Kidney (tissue), 22 donors: ENCODE measurements at places on chromosomes 6 and 20. TPM values are rescaled to one million over a fixed set of nuclear protein-coding genes. Genes with fewer than 3 reads are reported as not detected.

Gene PLCB4
- polyA plus RNA-seq: 2.8 TPM

Gene PRDM1
- 0.86 TPM for polyA plus RNA-seq

Gene SPATS1
- not detected for polyA plus RNA-seq

Gene HLA-DQA1
- 29.6 TPM for polyA plus RNA-seq

Gene NUP43
- polyA plus RNA-seq: 9.9 TPM

Gene WFDC5
- not detected for polyA plus RNA-seq

Gene MAN1A1
- 30.4 TPM for polyA plus RNA-seq

Gene GJA10
- polyA plus RNA-seq: not detected

Gene TLDC2
- 8.5 TPM for polyA plus RNA-seq

GRCh38 chr6:169832247-169832948 lies 81.0 kb downstream of the ERMARD start:
- no peak for DNase-seq

- no peak for DNase-seq
Observed at GRCh38 chr6:17242087-17242486, 39.1 kb upstream of the RBM24 start.

GRCh38 chr20:11943778-11944177 lies 26.1 kb downstream of the BTBD3 start:
- no peak for DNase-seq

- peak; percentile 89 for DNase-seq
Observed at GRCh38 chr6:159042003-159042825, 2.6 kb downstream of the TAGAP start.

- no peak for DNase-seq
Observed at GRCh38 chr6:109486068-109486467, 3.0 kb upstream of the ZBTB24 start.

DNA sequence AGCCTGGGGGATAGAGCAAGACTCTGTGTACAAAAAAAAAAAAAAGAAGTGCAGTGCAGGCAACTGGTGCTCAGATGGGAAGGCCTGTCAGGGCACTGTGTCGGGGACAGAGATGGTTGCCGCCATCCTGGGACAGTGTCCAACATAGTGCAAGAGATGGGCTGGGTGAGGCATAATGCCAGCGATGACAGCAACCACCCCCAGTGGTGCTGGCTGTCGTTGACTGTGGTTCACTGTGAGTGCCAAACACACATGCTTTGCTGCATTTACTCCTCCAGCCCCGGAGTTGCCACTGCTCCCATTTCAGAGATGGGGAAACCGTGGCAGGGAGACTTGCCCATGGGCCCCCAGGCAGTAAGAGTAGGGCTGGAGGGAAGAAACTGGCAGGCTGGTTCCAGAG lies 5.2 kb upstream of the C20orf203 start:
- no peak for DNase-seq

- DNase-seq: no peak
Observed at GRCh38 chr6:87183687-87184086, 28.3 kb downstream of the ZNF292 start.

- DNase-seq: no peak
Observed at GRCh38 chr6:43035495-43036194, 14.2 kb downstream of the RRP36 start.

DNA sequence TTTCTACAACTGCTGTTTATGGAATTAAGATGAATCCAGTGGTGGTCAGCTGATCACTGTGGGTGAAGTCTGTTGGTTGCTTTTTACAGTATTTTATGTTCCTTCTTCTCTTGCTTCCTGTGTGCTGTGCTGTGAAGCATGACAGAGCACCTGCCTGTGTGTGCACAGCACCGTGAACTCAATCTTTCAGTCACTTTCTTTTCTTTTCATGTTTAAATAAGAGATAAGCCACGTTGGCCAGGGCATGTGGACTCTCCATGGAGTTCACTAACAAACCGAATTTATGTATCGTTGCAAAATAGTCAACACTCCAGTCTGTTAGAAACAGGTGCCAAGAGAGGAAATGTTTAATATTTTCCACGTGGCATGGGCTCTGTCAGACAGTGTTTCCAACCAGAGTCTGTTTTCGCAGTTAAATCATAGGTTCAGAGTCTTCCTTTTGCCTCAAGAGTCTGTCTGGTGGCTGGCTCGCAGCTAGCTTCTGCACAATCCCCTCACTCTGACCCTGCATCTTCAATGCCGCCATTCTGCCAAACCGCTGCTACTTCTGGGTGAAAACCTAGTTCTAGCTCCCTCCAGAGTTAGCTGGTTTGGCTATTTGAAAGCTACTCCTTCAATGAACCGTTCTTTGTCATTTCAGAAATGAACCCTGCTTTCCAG lies 73.2 kb downstream of the QRSL1 start:
- DNase-seq: no peak

DNA sequence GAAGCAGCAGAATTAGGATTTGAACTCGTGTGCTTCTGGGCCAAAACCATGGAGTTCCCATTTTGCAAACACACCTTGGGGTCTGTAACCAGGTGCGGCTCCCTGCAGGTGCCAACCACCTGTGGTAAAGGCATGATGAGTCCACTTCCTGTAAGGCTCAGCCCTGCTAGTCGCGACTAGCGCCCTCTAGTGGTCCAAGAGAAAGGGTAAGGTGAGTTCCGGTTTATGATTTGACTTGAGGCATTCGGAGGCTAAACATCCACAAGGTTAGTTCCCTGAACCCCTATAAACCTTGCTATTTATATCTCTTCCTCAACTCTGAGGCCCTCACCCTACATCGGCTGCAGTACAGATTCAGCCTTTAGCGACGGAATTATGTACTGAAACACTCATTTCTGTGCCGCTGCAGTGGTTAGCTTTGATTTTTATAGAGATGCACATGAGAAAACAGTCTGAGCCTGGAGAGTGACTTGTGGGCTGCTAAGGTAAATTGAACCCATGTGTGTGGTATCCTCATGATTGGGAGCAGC lies 173.4 kb downstream of the PLCB1 start:
- DNase-seq: peak; percentile 32

GRCh38 chr20:56409956-56410355 lies 2.1 kb upstream of the CASS4 start:
- peak; percentile 58 for DNase-seq

DNA sequence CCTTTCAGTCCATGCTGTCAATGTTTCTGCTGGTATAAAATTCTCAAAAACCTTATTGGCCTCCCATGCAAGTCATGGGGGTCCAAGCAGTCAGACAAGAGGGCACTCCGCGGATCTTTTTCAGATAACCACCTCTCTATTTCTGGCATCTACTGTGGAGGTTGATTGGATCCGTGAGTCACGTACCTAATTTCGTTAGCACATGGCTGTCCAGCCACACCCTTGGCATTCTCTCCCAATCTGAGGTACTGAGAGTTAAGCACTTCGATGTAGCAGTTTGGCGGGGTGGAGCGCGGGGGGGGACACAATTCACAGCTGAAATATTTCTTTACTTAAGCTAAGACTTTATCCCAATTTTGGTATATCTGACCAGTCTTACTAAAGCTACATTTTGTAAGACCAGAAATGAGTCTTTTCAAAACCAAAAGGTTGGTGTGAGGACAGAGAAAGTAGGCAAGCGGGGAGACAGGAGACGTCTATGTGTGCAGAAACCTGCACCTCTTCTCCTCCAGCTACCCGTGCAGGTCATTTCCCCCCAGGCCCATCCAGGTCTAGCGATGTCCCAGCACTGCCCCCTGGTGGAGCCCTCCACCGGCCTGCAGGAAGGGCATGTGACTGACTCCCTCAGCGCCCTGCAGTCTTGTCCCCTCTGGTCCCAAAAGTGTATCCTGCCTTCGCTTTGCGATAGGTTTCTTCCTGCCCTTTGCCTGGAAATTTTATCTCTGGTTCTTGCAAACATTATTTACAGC lies 113.1 kb downstream of the ADAT2 start:
- DNase-seq: peak; percentile 46

GRCh38 chr6:137341681-137342195 lies 122.6 kb upstream of the IFNGR1 start:
- no peak for DNase-seq

DNA sequence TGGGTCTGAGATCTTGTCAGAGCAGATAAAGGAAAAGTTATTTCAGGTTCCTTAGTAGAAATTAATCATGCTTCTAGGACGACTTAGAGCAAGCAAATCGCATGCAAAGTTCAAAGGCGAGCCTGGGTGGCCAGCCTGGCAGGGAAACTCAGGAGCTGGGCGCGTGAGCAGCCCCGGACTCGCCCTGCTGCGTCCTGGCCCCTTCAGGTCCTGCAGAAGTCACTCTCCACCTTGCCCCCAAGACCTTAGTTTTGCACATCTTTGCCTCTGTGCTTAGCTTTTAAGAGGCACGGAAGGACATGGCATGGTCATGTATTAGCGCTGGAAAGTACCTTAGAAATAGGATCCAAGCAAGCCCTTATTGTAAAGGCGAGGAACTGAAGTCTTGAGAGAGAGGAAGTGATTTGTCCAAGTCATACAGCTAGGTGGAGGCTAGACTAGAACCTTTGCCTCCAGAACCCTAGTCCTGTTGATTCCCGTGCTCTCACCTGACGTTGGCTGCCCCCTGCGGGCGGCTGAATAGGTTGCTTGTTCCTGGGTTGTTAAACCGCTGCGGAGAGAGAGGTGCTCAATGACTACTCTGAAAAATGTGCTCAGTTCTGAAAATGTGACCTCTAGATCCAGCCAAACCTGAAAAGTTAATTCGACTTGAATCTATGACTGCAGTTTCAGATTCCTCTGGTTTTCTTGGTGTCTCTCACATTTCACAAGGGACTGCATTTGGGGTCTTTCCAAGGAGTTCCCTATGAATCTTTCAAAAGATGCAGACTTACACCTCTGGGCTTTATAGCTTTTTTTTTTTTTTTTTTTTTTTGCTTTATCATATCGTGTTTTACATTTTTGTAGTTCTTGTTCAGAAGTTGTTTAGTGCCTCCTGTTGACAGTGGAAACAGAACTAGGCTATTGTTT lies 2.7 kb downstream of the MYB start:
- DNase-seq: peak; percentile 64

DNA sequence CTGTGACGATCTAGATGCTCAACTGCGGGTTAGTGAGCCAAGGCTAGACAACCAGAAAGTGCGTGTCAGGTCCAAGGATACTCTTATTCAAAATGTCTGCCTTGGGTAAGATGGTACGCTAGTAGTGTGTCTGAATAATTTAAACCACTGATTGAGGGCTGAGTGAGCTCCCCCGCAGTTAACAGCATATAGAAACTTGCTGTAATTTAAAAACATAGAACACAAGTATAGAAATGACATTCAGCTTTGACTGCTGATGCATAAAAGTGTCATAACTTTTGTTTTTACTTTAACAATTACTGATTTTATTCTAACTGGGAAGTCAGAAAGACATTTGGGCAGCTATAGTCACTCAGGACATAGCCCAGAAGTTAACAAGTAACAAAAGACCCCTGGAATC lies 45.6 kb upstream of the SLC22A1 start:
- DNase-seq: no peak

- DNase-seq: no peak
Observed at GRCh38 chr6:47203266-47203937, 106.3 kb downstream of the TNFRSF21 start.

DNA sequence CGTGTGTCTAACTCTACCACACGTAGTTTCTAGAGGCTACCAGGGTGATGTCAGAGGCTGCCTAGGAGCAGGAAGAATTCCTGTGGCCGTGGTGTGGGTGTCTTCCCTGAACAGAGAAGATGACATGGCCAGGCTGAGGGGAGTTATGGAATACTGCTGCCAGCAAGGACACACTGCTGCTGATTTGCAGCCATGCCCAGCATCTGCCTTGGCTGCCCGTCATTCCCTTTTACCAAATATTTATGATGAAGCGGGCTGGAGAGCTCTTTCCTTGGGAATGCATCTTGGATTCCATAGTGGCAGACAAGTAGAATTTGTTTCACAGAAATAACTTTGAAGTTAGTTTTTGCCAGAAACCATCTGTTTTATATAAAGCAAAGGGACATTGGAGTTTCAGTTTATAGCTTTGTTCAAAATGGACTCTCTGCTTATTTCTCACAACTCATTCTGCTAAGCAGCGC lies 80.8 kb upstream of the VSTM2L start:
- DNase-seq: no peak

GRCh38 chr20:37346236-37346534 lies 245 bp downstream of the SRC start:
- DNase-seq: no peak

DNA sequence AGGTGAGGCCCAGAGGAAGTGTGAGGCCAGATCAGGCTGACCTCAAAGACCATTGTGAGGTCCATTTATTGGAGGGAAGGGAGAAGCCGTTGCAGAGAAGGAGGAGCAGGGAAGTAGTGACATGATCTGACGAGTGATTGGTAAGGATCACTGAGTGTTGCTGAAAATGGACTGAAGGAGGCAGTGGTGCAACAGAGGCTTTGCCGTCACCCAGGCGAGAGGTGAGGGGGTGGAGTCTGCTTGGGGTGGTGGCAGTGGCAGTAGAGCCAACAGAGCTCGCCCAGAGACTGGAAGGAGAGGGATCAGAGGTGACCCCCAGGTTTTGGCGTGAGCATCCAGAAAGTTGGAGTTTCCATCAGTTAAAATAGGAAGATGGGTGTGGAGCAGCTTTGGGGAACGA lies 67.9 kb upstream of the CLDN20 start:
- DNase-seq: no peak
